D341Med (cell line): ENCODE measurements at places on chromosomes 2 and 18.

DNA sequence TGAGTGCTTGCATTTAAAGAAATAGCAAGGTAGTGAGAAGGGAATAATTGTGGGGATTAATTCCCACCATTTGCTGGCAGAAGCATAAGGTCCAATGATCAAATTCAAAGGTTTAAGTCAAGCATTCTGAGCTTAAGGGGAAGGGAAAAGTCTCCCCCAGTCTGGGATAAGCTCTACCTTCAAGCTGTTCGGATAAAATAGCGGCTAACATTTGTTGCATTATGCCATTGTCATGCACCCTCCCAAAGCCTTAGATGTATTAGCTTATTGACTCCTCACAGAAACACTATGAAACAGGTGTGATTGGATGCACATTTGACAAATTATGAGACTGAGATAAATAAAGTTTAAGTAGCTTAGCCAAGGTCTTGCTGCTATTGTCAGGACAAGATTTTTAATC is 52.2 kb upstream of the TGIF1 start:
- peak; percentile 72 for DNase-seq

DNA sequence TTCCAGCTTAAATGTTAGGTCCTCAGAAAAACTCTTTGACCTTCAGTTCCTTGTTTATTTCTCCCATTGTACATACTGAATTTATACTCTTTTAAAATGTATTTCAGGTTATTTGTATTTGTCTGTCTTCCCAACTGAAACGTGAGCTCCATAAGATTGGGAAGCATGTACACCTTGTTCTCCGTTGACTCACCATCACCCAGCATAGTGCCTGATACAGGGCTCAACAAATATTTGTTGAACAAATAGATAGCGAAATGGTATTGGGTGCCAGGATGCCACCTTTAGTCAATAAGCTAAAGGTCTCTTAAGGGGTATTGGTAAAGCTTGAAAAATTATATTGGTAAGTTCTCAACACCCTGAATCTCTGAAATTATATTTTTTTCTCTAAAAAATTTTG is 1841.3 kb upstream of the CELF4 start:
- no peak for DNase-seq

DNA sequence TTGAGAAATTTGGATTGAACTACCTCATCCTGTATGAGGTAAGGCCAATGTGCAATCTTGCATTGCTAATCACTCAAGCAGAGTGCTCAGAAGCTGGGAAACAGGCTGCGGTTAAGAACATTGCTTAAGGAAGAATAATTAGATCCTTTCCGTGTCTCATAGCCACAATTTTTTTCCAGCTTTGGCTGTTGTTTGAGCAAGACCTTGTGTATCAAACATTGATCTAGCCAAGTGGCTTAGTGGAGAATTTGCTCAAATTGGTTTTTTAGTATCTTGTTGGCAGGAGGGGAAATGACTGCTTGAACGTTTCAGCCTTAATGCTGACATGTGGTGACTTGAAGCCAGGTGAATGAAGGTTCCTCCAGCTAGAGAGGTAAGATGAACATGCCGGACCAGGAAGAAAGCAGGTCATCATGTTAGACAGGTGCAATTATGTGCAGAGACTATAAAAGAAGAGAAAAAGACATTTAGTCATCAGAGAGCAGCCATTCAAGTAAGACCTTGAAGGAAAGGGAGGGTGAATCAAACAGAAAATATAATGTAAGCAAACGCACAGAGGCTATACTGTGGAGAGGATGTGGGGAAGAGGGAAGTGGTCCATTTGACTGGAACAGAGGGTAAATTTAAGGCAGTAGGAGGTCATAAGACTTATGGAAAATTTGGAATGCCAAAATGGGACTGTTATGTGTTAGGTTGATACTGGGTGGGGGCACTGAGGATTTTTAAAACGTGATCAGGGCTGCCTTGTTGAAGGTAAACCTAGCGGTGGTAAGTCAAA is 98.9 kb upstream of the CYP1B1 start:
- no peak for DNase-seq

- no peak for DNase-seq
Observed at GRCh38 chr2:104158191-104158590, 695.7 kb upstream of the POU3F3 start.

GRCh38 chr2:158060160-158060834 is 41.4 kb upstream of the UPP2 start:
- no peak for DNase-seq

DNA sequence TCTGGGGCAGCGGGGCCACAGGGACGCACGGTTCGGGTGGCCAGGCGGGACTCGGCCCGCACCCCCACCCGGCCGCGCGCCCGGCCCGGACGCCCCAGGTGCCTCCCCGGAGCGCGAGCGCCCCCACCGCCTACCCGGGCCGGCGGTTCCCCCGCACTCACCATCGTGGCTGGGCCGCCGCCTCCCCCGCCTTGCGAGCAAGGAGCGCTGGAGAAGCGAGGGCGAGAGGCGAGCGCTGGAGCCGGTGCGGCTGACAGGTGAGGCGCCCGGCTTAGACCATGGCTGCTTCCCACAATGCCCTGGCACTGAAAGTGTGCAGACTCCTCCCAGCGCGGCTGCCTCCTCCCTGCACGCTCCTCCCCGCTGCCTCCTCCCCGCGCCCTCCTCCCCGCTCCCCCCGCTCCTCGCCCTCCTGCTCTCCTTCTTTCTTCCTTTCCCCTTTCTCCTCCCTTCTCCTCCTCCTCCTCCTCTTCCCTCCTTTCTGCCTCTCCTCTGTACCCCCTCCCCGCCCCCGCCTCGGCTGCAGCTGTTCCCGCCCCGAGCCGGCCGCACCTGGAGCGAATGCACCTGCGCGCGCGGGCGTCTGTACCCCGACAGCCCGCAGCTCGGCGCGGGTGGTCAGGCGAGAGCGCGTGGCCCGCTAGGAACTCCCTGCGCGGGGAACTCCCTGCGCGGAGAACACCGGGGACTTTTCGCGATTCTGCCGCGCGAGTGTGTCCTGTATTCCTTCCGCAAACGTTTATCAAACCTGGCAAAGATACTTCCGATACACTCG is at the start of gene AP1S3:
Gene AP1S3, minus strand, starts transcription at position 296 of the 775 bp plus-strand sequence. Its CDS starts 132 bp downstream, at position 164.
- peak; percentile 83 for DNase-seq
